ENCODE measurements at places on chromosomes 1 and 21.

- peak; percentile 95 for DNase-seq
Observed at GRCh38 chr1:2412395-2412772, at the start of gene PEX10. PEX10 (minus strand) TSS chr1:2412564; CDS start chr1:2412502, 62 bp downstream.

DNA sequence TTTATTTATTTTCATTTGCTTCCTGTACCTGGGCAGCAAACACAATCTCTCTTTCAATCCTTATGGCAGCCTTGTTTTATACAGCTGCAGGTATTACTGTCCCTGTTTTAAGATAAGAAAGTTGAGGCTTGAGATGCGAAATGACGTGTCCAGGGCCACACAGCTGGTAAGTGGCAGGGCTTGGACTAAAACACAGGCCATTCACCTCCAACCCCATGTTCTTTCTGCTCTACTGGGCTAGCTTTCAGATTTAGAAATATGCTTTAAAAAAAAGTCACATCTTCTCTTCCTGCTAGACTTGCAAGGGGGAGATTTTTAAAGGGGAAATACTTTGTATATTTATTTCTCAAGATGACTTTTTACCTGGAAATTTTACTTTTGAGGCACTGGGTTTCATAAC lies 62.8 kb downstream of the CNST start:
- no peak for DNase-seq

GRCh38 chr1:1442069-1442770 lies 6.7 kb downstream of the VWA1 start:
- no peak for DNase-seq

DNA sequence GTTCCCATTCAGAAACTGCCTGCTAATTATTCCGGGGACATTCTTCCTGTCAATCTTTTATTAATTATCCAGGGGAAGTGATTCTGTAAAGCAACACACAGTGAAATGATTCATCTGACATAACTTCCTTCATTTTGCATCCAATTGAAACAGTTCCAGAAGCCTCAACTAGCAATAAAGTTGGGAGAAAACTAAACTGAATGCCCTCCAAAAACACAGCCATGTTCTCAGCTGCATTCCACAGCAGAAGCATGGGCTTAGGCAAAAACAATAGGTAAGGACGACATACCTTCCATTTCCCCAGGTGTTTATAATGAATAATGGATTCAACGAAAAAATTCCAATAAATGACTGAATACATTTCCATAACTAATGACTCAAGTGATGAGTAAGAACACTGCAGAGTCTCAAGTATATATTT lies 36.9 kb upstream of the TARBP1 start:
- DNase-seq: peak; percentile 90

- DNase-seq: peak; percentile 37
Observed at GRCh38 chr1:29849038-29849750, 612.9 kb downstream of the PTPRU start.

DNA sequence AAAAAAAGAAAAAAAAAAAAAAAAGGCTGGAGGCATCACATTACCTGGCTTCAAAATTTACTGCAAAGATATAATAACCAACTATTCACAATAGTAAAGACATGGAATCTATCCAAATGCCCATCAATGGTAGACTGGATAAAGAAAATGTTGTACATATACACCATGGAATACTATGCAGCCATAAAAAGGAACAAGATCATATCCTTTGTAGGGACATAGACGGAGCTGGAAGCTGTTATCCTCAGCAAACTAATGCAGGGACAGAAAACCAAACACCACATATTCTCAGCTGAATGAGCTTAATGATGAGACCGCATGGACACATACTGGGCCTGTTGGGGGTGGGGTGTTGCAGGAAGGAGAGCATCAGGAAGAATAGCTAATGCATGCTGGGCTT lies 330.5 kb downstream of the SRGAP2C start:
- no peak for DNase-seq

GRCh38 chr1:230715510-230715909 lies 1.6 kb upstream of the AGT start:
- no peak for DNase-seq

DNA sequence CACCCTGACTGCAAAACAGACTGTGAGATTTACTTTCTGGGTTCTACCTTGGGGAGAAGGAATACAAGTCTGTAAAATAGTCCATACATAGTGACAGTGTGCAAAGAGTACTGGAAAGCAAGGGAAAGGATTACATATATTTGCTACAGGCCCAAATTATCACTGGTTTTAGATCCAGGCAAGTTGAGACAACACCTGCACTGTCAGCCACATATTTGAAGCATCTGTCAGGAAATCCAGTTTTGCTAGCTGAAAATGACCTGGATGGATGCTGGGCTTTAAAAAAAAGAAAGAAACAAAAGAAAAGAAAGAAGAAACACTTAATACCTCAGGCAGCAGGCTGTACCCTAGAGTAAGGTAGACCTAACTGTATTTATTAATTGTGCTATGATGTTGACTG lies 23.9 kb upstream of the SPRR2G start:
- DNase-seq: no peak

GRCh38 chr1:7678491-7679158 lies 92.5 kb upstream of the VAMP3 start:
- DNase-seq: no peak

DNA sequence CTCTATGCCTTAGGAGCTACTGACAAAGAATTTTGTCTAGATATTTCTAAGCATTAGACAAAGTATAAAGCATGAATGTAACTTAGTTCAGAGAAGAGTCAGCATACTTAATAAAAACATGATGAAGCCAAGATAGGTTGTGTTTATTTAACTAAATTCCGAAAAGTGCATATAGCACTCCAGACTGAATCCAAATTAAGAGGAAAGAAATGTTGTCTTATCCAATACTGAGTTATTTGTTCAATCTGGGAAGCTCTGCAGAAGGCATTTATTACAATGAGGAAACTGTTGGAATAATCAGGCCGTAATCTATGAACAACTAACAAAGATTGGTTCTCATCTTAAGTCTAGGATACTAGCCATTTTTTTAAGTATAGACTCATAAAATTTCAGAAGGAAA lies 100.2 kb downstream of the TNFSF18 start:
- no peak for DNase-seq

DNA sequence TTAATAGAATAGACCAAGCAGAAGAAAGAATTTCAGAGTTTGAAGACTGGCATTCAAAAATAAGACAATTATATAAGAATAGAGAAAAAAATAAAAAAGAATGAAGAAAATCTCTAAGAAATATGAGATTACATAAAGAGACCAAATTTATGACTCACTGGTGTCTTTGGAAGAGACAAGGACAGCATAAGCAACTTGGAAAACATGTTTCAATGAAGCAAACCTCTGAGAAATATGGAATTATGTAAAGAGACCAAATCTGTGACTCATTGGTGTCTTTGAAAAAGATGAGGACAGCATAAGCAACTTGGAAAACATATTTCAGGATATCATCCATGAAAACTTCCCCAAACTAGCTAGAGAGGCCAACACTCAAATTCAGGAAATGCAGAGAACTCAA lies 60.4 kb upstream of the LYPLAL1 start:
- DNase-seq: peak; percentile 18

DNA sequence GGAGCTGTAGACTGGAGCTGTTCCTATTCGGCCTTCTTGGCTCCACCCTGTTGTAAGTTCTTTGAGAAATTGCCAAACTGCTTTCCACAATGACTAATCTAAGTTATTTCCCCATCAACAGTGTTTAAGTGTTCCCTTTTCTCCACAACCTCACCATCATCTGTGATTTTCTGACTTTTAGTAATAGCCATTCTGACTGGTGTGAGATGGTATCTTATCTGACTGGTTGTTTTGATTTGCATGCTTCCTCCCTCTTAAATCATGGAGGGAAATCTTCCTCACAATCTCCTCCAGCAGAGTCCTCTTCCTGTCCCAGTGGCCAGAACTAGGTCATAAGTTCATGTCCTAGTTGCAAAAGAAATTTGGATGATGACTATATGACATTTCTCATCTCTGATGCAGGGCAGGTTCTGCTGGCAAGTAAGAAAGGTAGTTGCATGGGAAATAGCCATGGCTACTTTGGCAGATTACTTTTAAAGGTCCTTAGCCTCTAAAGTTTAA lies 294.0 kb downstream of the LRRC40 start:
- peak; percentile 88 for DNase-seq

- peak; percentile 9 for DNase-seq
Observed at GRCh38 chr21:24223624-24224023, 1383.7 kb downstream of the MRPL39 start.

DNA sequence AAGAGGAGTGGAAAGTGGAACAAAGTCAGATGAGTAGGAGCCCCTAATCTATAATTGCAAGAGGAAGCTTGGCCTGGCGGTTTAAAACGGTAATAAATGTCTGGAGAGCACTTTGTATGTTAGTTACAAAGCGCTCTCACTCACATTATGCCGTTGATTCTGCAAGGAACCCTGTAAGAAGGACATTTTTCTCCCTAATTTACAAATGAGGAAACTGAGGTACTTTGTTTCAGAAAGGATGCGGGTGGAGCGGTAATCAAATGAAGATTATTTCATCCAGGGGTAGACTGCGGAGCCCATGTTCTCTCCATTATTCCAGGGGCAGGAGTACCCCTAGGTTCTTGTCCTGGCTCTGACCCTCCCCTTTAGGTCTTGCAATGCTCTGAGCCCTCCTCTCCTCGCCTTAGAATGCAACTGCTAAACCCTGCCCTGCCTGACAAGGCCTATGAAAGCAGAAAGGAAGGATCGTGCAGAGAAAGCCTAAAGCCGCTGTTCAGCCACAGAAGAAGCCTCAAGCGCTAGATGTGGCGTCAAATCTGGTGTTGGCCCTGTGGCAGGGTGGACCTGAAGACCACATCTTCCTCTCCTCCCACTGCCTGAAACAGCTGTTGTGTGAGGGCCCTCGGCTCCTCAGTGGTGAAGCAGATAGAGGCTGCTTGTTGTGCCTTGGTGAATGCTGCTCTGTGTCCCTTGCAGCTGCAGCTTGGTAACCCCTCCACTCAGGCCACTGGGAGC lies 588 bp upstream of the PACC1 start:
- DNase-seq: no peak

- no peak for DNase-seq
Observed at GRCh38 chr1:165533254-165533653, 10.5 kb upstream of the LRRC52 start.

DNA sequence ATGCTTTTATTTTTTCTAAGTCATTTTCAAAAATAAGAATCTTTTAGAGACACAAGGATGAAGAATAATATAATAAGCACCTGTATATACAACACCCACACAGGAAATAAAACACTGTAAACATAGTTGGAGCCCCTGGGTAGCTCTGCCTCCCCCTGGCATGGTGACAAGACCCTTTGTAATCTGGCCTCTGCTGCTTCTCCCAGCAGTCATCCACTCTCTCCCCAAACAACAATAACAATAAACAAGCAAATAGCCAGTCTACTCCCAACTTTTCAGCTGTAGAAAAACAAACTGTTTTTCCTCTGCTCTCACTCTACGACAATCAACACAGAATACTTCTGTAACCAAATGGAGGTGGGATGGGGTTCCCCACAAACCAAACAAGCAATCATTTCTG lies 110.1 kb downstream of the CSMD2 start:
- no peak for DNase-seq

GRCh38 chr1:200172311-200172710 lies 144.8 kb downstream of the NR5A2 start:
- peak; percentile 68 for DNase-seq

DNA sequence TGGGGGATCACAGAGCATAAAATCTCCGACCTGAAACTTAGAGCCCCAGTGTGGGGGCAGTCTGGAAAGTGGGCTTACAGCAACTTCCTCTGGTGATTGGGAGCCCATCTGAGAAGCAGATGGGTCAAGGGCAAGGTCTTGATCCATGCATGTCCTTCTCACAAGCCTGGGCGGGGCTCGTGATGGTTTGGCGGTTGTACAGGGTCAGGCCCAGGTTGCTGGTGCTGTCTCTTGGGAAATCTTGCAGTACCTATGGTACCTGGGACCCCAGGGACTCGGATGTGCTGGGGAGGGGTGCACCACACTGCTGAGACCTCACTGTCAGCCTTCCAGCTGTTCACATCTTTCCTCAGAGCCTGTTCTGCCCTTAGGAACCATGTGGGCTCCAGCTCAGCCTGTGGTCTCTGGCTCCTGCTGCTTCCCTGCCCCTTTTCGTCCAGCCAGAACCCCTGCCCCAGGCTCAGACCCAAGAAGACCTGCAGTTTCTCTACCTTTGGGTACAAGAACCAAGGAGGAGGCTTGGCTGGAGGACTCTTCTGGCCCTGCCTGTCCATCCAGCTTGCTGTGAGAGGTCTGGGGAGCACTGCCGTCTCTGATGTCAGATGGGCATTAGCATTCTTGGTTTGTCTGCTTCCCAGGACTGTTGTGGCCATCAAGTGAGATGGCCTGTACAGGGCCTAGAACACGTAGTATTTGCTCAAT lies 24.5 kb downstream of the WNT4 start:
- no peak for DNase-seq

DNA sequence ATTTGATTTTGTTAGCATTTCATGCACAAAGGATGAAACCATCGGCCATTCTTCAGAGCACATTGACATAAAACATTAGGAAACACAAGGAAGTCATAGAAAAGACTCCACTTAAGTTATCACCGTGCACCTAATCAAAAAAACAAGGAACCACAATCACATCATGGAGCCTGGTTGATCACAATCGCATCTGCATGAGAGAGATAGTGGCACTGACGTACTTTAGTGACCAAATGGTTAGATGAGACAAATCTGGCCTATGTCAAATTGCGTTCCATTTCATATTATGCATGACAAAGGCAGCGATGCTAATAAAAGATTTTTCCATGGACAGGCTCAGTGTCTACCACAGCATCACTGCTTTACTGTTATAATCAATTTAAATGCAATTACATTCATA lies 571.8 kb upstream of the ADGRL2 start:
- DNase-seq: no peak

DNA sequence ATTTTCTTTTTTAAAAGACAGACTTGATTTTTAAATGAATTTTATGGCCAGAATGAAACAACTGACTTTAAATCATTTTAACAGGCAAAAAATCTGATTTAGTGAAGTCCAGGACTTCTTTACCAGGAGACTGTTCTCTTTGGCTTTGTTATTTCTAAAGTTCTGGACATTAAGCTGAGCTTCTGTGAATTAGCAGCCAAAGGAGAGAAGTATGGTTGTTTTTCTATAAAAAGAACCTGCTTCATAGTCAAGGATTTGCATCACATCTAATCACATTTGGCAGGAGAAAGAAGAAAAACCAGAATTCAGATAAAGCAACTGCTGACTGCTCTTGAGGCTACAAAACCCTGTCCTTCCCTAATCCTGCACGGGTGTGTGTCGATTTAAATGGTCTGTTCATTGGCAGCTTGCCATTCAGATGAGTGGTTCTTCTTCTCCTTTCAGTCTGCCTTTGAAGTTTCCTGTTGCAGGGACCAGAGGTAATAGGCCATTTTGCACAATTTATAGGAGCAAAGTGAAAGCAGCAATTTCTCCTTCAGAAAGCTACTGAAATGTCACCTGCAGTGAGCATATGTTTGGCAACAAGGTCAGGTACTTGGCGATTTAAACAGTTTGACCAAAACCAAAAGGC lies 215.4 kb downstream of the OLFM3 start:
- DNase-seq: peak; percentile 14

- no peak for DNase-seq
Observed at GRCh38 chr1:14485285-14485684, 113.2 kb upstream of the KAZN start.

Measured in fibroblast of skin of right biceps (primary cell).